ENCODE measurements at places on chromosomes 6 and 20. TPM values are rescaled to one million over a fixed set of nuclear protein-coding genes. Genes with fewer than 3 reads are reported as not detected.

Gene NRSN1
- not detected for total RNA-seq

Gene TXLNB
- total RNA-seq: 0.69 TPM

DNA sequence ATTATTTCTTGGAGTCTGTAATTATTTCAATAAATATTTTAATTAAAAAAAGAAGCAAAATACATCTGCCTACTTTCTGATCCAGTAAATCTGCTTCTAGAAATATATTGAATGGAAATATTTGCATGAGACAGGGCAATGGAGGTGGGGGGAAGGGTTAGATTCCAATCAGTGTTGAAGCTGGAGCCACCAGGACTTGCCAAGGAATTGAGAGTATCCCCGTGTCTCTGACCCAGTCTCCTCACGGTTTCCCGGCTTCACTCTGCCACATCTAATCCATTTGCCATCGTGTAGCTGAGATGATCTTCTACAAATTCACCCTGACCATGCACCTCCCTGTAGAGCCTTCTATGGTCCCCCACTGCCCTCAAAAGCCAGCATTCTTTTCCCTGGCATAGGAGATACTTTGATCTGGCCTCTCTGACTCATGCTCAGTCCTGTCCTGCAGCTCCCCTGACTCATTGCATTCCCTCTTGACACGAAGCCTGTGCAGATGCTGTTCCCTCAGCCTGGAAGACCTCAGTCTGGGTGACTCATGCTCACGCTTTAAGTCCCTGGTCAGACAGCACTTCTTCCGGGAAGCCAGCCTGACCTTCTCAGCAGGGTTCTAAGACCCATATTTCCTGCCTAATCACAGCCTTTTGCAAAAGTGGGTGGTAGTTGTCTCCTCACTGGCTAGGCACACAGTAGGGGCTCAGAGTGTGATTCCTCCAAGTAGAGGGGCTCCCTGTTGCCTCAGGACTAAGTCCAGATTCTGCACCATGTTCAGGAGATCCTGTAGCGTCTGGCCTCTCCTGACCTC, 23.0 kb upstream of the FKBP1A start:
- DNase-seq: no peak
- H3K27ac ChIP-seq: no peak overlapping the region
- peaks cover 6% of the 10 kb centered on the region for H3K36me3 ChIP-seq
- H3K27me3 ChIP-seq: peaks cover 24% of the 10 kb centered on the region
- peaks cover 11% of the 10 kb centered on the region for H3K4me1 ChIP-seq

- peaks cover 5% of the 10 kb centered on the region for H3K27me3 ChIP-seq
- no peaks in the 10 kb centered on the region for H3K4me1 ChIP-seq
- H3K4me3 ChIP-seq: no peak overlapping the region
These were observed 31.4 kb downstream of the RPP40 start for GRCh38 chr6:4972438-4972837.

DNA sequence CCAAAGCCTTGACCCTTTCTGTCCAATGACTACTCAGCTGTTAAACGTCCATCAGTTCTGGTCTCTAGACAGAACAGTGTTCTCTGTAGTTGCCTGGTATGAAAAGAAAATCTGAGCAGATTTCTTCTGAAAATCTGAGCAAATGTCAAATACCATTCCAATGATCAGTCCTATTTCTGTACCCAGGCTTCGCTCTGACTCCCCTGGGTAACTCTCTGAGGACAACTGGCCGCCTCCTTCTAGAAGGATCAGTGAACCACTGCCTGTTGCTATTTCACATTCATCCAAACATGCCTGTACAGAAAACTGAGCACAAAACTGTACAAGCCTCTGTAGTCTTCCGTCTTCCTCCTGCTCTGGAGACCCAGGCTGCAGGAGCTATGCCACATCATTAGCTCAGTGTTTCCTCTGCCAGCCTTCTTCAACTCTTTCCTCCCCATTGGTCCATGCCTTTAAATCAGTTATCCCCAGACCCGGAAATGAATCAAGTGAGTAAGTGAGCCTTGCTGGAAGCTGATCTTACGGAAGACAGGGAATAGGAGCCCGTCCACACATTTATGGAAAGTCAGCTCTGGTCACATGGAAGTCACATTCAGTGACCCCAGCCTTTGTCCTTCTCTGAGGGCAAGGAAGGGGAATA, 63.3 kb downstream of the DAAM2 start:
- DNase-seq: no peak
- H3K4me1 ChIP-seq: no peaks in the 10 kb centered on the region
- no peaks in the 10 kb centered on the region for H3K36me3 ChIP-seq
- no peak overlapping the region for H3K27ac ChIP-seq
- peaks cover 8% of the 10 kb centered on the region for H3K27me3 ChIP-seq

DNA sequence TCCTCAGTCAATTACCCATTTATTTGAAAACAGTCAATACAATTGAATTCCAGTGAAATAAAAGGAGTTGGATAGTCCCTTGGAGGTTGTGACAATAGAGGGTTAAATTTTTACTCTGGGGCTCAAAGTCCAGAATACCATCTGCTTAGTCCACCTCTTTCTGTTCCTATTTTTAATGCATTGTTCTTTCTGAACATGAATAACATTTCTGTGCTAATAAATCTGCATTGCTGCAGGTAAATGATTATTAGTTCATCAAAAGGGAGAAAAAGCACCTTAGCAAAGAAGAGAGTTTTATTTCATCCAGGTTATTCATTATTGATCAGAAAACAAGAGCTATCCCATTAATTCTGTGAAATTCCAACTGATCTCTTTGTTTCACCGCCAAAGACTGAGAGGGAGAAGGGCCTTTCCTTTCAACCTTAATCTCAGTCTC, 166.1 kb upstream of the OLIG3 start:
- H3K36me3 ChIP-seq: no peaks in the 10 kb centered on the region
- no peak overlapping the region for H3K27ac ChIP-seq
- H3K27me3 ChIP-seq: no peaks in the 10 kb centered on the region
- no peak overlapping the region for H3K4me3 ChIP-seq
- DNase-seq: no peak
- H3K4me1 ChIP-seq: peaks cover 14% of the 10 kb centered on the region

GRCh38 chr6:42968126-42968701, 7.7 kb downstream of the GNMT start:
- H3K36me3 ChIP-seq: peaks cover 3% of the 10 kb centered on the region
- DNase-seq: no peak
- peaks cover 2% of the 10 kb centered on the region for H3K4me1 ChIP-seq
- no peak overlapping the region for H3K4me3 ChIP-seq
- H3K27ac ChIP-seq: no peak overlapping the region

- H3K27ac ChIP-seq: no peak overlapping the region
- H3K4me3 ChIP-seq: no peak overlapping the region
- no peak for DNase-seq
- peaks cover 2% of the 10 kb centered on the region for H3K4me1 ChIP-seq
- no peaks in the 10 kb centered on the region for H3K36me3 ChIP-seq
These were observed 17.2 kb upstream of the HCK start for GRCh38 chr20:32034581-32035425.

DNA sequence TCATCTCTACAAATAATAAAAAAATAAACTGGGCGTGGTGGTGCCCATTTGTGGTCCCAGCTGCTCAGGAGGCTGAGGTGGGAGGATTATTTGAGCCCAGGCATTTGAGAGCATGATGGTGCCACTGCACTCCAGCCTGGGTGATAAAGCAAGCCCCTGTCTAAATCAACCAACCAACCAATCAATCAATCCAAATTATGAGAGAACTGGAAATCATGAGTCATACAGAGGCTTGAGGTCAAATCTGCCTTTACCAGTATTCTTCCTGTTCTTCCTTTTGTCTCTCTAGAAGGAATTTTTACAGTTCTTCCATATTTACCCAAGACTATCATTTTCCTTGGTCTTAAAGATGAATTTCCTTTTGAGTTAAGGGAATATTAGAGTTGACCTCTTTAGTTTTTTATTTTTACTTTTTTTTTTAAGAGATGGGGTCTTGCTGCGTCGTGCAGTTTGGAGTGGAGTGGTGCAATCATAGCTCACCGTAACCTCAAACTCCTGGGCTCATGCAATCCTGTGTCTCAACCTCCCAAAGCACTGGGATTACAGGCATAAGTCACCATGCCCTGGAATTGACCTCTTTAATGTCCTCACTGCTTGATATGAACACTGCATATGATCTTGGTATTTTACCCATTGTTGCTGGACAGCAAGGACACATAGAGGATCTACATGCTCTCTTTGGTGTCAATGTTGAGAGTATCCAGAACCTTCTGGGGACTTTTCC, 44.1 kb upstream of the TXNDC5 start:
- H3K4me3 ChIP-seq: no peak overlapping the region
- no peaks in the 10 kb centered on the region for H3K36me3 ChIP-seq
- no peak overlapping the region for H3K27ac ChIP-seq
- H3K4me1 ChIP-seq: no peaks in the 10 kb centered on the region
- no peak for DNase-seq
